ENCODE measurements at places on chromosomes 6 and 20.

DNA sequence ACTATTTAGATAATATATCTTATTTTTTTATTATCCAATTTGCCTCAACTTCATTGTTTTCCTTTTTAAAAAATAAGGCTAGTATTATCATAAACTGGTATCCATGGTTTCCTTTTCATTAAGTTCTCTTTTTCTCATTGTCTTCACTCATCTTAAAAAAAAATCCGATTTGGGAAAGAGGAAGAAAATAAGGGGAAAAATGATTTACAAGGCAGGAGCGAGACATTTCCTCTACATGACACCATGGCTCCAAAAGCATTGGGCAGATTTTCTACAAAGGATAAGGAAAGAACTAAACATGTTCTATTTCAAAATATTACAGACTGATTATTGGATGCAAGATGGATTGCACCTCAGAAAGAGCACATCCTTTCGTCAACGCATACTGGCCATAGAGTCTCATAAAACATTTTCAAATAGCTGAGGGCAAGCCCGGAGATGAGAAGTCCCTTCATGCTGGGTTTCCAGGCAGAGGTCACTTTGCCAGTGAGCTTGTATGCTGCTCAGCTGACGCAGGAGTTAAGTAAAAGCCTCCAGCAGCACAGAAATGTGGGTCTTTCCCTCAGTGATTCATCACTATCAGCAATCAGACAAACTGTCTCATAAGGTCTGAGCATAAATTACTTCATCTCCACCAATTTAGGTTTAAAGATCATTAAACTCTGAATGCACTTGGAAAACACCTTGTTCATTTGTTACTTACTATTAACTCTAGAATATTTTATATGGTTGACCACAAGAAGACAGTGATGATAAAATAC is 129.0 kb upstream of the TNFAIP3 start:
- no peak for DNase-seq

GRCh38 chr20:10806539-10806938 is 132.7 kb upstream of the JAG1 start:
- DNase-seq = no peak

GRCh38 chr6:110547266-110547964 is 71.0 kb upstream of the SLC22A16 start:
- no peak for DNase-seq

DNA sequence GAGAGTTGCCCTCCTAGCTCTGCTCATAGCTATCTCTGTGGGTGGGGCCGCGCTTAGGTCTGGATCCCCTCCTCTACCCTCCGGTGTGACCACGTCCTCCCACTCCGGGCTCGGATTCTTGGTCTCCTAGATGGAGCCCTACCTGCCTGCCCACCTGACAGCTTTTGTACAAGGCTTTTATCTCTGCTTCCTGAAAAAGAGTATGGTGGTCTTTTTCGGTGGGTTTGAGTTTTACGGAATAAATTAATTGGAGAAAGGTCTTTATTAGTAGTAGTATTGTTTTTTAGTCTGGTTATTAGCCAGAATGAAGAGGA is 773 bp downstream of the SMAP1 start:
- peak; percentile 0 for DNase-seq

- no peak for DNase-seq
Measured at GRCh38 chr6:87498048-87498447, 25.3 kb downstream of the SLC35A1 start.

- DNase-seq = no peak
Measured at GRCh38 chr6:34560366-34561226, 4.5 kb upstream of the SPDEF start.

DNA sequence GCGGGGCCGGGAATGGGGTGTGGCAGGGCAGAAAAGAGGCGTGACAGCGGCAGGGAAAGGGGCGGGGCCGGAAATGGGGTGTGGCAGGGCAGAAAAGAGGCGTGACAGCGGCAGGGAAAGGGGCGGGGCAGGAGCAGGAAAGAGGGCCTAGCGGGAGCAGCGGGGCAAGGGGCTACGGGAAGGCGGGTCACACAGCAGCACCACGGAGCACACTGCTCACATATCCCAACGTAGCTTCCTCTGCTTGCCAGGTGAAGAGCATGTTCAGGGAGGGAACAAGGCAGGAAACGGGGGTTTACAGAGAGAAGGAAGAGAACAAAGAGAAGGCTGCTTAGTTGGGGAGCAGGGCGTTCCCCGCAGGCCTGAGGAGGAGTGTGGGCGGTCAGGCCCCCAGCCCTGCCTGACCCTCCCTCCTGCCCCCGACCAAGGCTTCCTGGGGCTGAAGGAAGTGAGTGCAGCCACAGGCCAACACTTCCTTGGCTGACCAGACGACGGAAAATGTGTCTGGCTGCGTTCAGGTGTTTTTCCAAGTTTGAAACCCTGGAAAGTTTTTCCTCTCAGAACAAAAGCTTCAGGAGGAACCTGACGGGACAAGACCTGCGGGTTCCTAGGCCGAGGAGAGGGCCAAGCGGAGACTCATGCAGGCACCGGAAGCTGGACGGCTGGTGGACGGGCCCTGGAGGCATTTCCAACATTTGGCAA is 13.8 kb downstream of the UCKL1 start:
- DNase-seq = no peak

- no peak for DNase-seq
Measured at GRCh38 chr6:71298459-71298858, 9.8 kb downstream of the OGFRL1 start.

DNA sequence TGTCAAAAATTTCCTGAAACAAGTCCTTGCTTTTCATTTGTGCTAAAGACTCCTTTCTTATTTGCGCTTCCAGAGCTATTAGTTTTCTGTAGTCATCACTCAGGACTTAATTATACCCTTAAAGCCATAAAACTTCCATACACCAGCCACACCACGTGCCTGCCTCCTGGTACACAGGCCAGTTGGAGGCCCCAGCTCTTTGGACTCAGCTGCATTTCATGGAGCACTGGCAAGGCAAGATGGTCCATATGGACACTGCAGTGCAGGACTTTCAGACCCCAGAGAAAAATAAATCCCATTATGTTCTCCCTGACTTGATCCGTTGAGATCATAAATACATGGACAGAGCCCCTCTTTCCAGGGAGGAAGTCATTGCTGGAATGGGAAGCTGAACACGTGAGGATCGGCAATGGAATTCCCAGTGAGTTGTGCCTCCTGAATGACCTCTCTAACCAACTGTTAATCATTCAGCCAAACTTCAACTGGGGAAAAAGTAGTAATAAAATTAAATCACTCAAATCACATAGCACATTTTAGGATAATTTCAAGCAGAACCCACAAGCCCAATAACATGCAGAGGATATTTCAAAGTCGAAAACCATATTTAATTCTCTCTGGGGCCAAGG is 173.1 kb downstream of the HACE1 start:
- no peak for DNase-seq
